ENCODE measurements at places on chromosomes 7 and 10.
A peak's percentile ranks its signal among the peaks of the same experiment; 100 is the strongest.

- DNase-seq = no peak
These were observed 149.8 kb upstream of the PRKCQ start for GRCh38 chr10:6729861-6730344.

GRCh38 chr10:117005026-117005526, at the start of gene SHTN1:
SHTN1 (minus strand) TSS chr10:117005187; CDS start chr10:117005079, 108 bp downstream.
- DNase-seq = no peak

DNA sequence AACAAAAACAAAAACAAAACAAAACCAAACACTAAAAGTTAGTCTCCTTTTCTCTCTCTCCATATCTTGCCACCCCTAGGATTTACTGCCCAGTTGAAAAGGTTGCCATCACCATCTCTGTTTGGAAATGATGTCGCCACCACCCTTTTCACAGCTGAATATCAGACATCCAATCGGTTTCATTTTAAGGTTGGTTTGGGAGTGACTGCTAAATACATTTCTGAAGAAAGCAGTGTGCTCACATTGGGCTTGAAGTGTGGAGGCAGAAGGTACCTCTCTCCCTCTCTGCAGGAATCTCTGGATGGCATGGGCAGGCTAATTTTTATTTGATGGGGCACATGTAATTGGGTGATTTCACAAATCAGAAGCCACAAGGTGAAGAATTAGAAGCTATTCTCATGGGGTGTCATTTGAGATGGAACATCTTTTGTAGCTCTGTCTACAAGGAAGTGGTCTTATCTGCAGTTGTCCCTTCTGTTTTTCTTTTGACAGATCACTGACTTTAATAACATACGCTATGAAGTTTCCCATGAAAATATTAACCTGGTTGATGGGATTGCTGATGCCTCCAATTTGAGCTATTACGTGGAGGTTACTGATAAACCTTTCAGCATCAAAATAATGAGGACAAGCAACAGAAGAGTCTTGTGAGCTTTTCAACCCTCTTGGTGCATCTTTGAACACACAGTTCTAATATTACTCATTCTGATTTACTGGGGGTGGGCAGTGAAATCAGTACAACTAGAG, 20.1 kb downstream of the MGAM2 start:
- DNase-seq = no peak

GRCh38 chr7:40826411-40827221, 691.8 kb downstream of the SUGCT start:
- DNase-seq = no peak

DNA sequence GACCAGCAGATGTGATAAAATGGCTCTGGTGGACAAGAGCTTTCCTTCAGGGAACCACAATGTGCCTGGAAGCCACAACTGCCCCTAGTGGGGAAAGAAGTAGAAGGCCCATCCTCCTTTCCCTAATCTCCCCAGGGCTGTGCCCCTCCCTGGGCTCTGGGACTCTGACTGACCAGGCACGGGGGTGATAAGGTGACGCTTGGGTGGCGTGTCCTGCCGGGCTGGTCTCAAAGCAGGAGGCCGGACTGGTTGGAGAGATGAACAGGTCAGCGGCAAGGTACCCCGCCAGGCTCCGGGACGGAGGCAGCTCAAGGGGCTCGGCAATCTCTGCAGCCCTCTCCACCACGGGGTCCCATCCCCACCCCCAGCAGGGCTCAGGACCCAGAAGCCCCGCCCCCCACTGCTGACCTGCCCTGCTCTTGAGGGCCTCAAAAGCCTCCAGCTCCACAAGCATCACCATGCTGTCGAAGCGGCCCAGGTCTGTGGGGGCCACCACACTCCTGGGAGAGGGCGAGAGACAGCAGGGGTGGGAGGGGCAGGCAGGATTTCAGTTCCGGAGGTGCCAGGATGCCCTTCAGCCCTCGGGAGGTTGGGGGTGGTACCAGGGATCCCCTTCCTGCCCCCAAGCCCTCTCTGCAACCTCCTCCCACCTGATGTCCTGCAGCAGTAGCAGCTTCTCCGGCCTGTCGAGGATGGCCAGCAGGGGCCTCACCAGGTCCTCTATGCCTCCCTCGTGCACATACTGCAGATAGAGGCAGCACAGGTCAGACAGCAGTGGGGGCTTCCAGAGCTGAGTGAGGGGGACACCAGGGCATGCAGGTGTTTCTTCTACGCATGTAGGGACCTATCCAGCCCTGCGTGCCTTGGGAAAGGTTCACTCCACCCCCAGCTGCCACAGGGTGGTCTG, 12.2 kb downstream of the LZTS2 start:
- DNase-seq = no peak

DNA sequence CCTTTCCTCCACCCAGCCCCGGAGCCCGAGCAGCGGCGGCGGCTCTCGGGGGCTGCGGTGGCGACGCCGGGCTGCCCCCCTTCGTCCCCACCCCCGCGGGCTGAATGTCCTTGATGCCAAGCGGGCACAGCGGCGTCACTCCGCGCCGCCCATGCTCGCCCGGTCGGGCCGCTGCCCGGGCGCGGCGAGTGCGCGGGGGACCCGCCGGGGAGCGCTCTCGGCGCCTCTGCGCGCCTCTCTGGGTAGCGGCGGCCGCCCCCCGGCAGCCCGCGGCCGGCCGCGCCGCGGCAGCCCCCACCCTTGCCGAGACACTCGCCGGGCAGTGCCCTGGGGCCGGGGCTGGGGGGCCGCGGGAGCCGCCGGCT, 433 bp upstream of the PLXNA4 start:
- DNase-seq = no peak

DNA sequence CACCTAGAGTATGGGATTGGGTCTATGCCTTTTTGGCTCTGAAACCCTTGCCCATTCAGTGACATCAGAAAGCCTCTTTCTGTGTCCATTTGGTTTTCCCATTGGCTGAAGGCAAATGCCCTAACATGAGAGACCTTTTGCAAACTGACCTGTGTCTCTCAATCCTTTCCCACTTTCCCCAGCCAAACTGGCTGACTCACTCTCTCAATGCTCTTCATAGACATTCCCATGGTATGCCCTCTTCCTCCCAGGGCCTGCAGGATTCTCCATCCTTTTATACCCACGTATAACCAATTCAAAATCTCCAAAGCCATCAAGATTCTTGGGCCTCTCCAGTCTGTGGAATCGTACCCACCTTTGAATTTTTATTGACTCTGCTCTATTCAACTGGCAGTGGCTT, 563.3 kb downstream of the GATA3 start:
- no peak for DNase-seq

GRCh38 chr10:92573091-92573797, 649 bp downstream of the IDE start:
- no peak for DNase-seq

GRCh38 chr7:27640884-27641574, 21.7 kb downstream of the HIBADH start:
- DNase-seq = no peak

DNA sequence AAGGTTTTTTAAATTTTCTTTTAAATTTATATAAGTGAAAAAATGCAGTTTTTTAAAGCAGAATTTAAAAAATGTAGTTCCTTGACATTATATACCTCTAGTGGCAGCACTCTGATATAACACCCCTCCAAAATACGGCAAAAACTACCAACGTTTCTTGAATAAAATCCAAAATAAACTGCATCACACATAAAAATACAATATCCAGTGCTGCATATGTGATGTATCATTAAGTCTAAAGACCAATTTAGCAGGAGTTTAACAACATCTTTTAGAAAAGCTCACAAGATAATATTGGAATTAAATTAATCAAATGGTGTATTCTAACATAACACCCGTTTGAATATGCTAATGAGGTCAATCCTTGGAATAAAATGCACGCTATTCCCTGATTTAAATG, 1.4 kb downstream of the TCERG1L start:
- DNase-seq = no peak

GRCh38 chr10:50324046-50324445, 72.7 kb upstream of the ASAH2 start:
- DNase-seq = no peak

GRCh38 chr7:49001610-49002033, 77.3 kb downstream of the CDC14C start:
- peak; percentile 26 for DNase-seq

GRCh38 chr10:119677904-119678755, 26.9 kb downstream of the BAG3 start:
- DNase-seq = no peak

GRCh38 chr7:120060875-120061274, 212.1 kb upstream of the KCND2 start:
- no peak for DNase-seq

Data from GF-D8 (cell line).